ENCODE measurements at places on chromosomes 11 and 22. TPM values are rescaled to one million over a fixed set of nuclear protein-coding genes. Genes with fewer than 3 reads are reported as not detected.

DNA sequence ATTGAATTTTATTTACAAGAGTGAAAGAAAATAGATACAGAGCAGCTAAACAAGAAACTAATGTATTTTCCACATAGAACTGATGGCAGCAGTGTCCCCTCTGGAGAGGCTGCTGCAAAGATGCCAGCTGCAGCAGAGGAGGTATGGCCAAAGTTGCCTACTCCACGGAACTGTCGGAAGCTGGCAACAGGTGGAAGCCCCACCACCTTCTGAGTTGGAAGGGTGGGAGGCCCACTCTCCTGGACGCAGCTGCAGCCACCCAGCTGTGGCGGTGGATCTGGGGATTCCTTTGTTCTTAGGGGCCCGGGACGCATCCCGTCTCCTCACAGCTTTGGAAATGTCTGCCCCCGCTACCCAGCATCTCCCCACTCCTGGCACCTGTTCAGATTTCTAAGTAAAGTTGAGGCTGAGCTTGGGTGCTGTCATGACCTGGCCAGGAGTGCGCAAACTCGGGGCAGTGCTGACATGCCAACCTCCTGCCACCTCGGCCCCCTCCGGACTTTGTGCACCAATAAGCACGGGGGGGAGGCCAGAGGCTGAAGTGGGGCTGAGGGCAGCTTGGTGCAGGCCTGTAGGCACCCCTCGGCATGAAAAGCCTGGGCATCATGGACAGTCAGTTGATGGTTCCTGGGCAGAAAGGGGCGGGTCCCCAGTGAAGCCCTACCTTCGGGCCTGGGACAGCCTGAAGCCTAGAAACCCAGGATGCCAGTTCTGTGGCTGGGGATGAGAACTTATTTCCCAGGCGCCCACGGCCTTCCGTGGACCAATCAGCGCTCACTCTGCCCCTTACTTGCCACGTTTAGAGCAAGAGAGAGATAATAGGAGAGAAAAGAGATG is 1071.4 kb downstream of the JRKL start:
- H3K27ac ChIP-seq: no peak overlapping the region
- no peaks in the 10 kb centered on the region for H3K4me1 ChIP-seq
- DNase-seq: no peak
- H3K36me3 ChIP-seq: no peaks in the 10 kb centered on the region
- H3K4me3 ChIP-seq: no peak overlapping the region

- no peaks in the 10 kb centered on the region for H3K36me3 ChIP-seq
- H3K4me3 ChIP-seq: no peak overlapping the region
- no peak for DNase-seq
- H3K4me1 ChIP-seq: peaks cover 10% of the 10 kb centered on the region
- H3K27ac ChIP-seq: no peak overlapping the region
Measured at GRCh38 chr11:118953265-118953664, 2.8 kb upstream of the UPK2 start.

DNA sequence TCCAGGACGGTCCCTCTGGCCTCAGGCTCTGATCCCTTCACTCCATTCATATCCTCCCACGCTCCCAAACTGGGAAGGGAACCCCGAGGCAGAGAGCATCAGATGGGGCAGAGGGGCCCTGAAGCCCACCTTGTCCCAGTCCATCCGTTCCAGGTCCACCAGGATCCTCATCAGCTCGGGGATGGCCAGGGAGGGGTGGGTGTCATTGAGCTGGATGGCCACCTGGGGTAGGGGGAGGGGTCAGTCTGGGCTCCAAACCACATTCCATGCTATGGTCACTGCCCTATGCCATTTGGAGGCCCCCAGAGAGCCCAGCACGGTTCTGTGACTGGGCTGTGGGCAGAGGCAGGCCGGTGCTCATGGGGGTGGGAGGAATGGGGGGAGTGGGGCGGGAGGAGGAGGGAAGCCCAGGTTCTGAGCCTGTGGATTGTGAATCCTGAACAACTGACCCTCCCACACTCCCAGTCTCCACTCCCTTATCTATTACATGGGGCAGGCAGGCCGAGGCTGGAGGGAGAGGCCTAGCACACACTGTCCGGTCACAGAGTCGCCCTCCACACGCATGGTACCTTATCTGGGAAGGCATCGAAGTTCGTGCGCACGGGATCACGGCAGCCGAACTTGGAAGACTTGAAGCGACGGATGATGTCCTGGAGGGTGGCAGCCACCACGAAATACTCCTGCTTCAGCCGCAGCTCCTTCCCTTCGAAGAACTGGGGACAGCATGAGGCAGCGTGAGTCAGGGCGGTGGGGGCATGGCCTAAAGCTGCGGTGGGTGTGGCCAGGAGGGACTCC is 5.5 kb downstream of the PYGM start:
- peaks cover 31% of the 10 kb centered on the region for H3K36me3 ChIP-seq
- H3K4me3 ChIP-seq: no peak overlapping the region
- no peaks in the 10 kb centered on the region for H3K27me3 ChIP-seq
- H3K27ac ChIP-seq: no peak overlapping the region

- DNase-seq: no peak
- no peak overlapping the region for H3K4me3 ChIP-seq
- H3K36me3 ChIP-seq: no peaks in the 10 kb centered on the region
- no peak overlapping the region for H3K27ac ChIP-seq
- H3K4me1 ChIP-seq: no peaks in the 10 kb centered on the region
- H3K27me3 ChIP-seq: peaks cover 36% of the 10 kb centered on the region
Measured at GRCh38 chr11:119157063-119157462, 8.2 kb downstream of the ABCG4 start.

- H3K36me3 ChIP-seq: no peaks in the 10 kb centered on the region
- no peak for DNase-seq
- H3K27me3 ChIP-seq: peaks cover 20% of the 10 kb centered on the region
- H3K27ac ChIP-seq: no peak within 1 kb of the TSS
Measured at GRCh38 chr11:66728693-66729385, at the start of gene SPTBN2. Gene SPTBN2, minus strand, starts transcription at chr11:66729216. Its CDS starts 7,976 bp downstream, at chr11:66721240.

DNA sequence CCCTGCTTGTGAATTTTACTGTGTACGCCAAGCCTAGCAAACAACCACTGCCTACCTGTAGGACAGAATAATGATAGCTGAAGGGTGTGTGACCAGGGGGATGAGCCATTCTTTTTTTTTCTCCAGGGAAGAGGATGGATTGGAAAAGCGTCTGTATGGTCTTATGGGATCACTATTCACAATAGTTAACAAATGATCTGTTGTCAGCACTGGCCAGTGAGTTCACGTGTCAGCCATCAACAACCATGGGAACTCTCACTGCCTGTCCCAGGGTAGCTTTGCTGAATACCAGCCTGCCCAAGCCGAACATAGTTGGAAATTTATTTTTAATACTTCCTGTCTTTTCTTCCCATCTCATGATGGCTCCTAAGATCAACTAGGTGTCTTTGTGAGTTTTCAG is 170.2 kb downstream of the ST3GAL4 start:
- H3K4me1 ChIP-seq: no peaks in the 10 kb centered on the region
- H3K4me3 ChIP-seq: no peak overlapping the region

- H3K4me3 ChIP-seq: peak overlapping the region; percentile 17
- peaks cover 5% of the 10 kb centered on the region for H3K4me1 ChIP-seq
- no peaks in the 10 kb centered on the region for H3K36me3 ChIP-seq
- H3K27me3 ChIP-seq: peaks cover 17% of the 10 kb centered on the region
Measured at GRCh38 chr22:19757140-19757984, 3.2 kb upstream of the TBX1 start.

GRCh38 chr11:33808228-33808828 is 34.0 kb upstream of the FBXO3 start:
- DNase-seq: peak; percentile 84
- peaks cover 11% of the 10 kb centered on the region for H3K27me3 ChIP-seq
- no peaks in the 10 kb centered on the region for H3K36me3 ChIP-seq
- no peak overlapping the region for H3K27ac ChIP-seq
- peaks cover 3% of the 10 kb centered on the region for H3K4me1 ChIP-seq
- no peak overlapping the region for H3K4me3 ChIP-seq

Gene PLEKHA7
- 5.8 TPM for total RNA-seq

Gene FREY1
- 5.0 TPM for total RNA-seq

Gene KCNJ1
- total RNA-seq: not detected

Gene NTM
- total RNA-seq: not detected

Measured in T-cell (primary cell).